ENCODE measurements at places on chromosomes 2 and 18. TPM values are rescaled to one million over a fixed set of nuclear protein-coding genes. Genes with fewer than 3 reads are reported as not detected.

DNA sequence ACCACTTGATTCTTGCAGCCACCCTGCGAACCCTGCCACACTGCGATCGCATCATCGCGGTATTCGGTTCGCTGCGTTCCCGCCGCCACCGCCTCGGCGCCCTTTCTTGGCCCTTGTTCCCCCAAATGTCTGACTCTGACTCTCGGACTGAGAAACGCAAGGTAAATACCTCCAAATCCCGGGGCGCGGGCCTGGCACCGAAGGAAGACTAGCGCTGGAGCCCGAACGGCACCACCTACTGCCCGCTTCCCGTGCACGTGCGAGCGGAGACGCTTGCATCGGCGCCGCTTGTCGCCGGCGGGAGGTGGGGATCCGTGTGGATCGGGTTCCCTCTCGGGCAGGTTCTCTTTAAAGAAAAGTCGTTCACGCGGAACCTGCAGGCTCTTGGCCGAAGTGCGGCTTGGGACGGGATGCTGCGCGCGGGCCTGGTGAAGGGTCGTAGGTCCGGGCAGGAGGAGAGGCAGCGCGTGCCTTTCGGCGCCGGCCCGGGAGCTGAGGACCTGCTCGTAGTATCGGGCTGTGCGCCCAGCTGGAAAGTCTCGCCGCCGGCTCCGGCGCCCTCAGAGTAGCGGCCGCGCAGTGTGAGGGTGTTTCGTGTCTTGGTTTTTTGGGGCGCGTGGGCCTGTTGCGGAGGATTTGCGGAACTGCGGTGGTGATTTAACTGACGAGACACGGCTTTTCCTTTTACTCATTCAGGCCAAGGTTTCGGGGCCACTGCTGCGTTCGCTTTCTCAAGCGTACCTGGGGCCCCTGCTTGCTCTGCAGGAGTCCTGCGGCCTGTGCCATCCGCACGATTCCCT lies 514 bp downstream of the BCL2L11 start:
- no peaks in the 10 kb centered on the region for H3K27me3 ChIP-seq
- peak overlapping the region; percentile 68 for H3K27ac ChIP-seq
- H3K4me3 ChIP-seq: peak overlapping the region; percentile 64
- DNase-seq: peak; percentile 37
- peaks cover 26% of the 10 kb centered on the region for H3K36me3 ChIP-seq

- H3K36me3 ChIP-seq: no peaks in the 10 kb centered on the region
- peaks cover 23% of the 10 kb centered on the region for H3K4me1 ChIP-seq
- no peak overlapping the region for H3K4me3 ChIP-seq
- H3K27ac ChIP-seq: no peak overlapping the region
- no peaks in the 10 kb centered on the region for H3K27me3 ChIP-seq
- no peak for DNase-seq
Observed at GRCh38 chr18:56158676-56159075, 479.7 kb downstream of the TXNL1 start.

DNA sequence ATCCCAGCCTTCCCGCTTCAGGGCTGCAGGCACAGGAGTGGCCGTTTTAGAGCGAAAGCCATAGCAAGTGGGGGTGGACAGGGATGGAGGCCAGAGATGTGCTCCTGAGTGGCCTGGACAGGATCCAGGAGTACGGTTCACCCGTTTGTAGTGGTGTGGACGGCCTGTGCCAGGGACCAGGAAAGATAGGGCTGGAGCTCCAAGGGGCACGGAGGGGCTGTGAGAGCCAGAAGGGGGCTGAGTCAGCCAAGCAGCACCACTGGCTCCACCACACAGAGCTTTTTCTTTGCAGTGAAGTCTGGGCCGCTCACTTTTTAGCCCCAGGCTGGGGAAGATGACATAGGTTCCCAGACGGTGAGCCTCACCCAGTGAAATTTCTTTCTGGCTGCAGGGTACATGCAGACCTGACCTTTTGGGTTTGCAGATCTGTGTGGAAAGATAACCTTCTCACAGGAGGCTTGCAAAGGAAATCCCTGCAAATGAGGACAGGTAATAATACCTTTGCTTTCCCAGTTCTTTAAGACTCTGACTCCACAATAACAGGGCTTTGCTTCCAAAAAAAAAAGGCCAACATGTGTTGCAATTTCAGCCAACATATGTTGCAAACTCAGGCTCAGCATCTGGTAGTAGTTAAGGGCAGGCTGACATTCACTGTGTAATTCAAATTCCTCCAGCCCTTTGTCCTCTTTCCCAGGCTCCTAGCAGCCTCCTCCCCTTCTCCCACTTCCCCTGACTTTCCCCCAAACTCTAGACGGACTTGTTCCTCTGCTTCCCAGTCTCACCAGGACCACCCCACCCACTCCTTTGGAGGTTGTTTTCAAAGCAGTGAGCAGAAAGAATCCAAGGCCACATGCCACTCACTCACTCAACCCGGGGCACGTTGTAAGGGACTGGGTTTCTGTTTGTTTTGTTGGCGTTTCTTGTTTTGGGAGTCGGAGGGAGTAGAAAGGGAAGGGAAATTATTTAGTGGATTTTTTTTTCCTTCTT lies 20.3 kb upstream of the LAPTM4A start:
- H3K4me3 ChIP-seq: no peak overlapping the region
- no peaks in the 10 kb centered on the region for H3K36me3 ChIP-seq
- peaks cover 39% of the 10 kb centered on the region for H3K4me1 ChIP-seq
- DNase-seq: peak; percentile 80

DNA sequence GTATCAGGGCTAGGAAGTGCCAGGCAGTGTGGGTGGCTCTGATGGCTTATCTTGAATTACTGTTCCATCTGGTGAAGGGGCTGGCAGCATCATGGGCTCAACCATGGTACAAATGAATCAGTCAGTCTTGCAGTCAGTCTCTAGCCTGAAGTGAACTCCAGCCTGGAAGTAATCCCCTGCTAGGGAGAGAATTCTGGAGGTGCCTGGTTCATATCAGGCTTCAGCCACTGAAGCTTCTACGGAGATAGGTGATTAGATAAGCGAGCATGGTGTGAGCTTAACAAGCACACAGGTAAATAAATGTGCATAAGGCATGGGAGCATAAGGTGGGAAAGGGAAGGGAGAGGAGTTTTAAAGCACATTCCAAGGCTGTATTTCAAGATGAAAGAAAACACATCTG lies 541.7 kb downstream of the MBD2 start:
- no peak for DNase-seq
- H3K4me1 ChIP-seq: no peaks in the 10 kb centered on the region
- no peak overlapping the region for H3K27ac ChIP-seq
- no peaks in the 10 kb centered on the region for H3K36me3 ChIP-seq
- H3K27me3 ChIP-seq: no peaks in the 10 kb centered on the region

GRCh38 chr2:218081063-218081462 lies 12.0 kb downstream of the RUFY4 start:
- DNase-seq: no peak
- H3K36me3 ChIP-seq: no peaks in the 10 kb centered on the region
- no peak overlapping the region for H3K4me3 ChIP-seq
- no peaks in the 10 kb centered on the region for H3K27me3 ChIP-seq
- H3K4me1 ChIP-seq: no peaks in the 10 kb centered on the region

DNA sequence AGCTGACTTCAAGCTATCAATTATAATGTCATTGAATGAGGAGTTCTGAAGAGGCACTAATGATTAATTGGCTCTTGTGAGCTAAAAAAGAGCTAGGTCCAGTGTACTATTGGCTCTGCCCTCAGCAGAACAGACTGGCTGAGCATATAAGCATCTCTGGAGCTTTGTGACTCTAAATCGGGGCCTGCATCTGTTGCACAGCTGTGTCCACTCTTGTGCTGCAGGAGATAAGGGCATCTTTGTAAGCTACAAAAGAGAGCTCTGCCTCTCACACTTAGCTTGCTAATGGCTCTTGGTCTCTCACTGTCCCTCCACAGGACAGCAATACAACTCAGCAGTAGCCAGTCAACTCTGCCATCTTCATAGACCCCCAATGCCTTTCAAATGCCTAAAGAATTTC lies 61.5 kb upstream of the L3MBTL4 start:
- no peak for DNase-seq
- no peak overlapping the region for H3K27ac ChIP-seq
- H3K4me3 ChIP-seq: no peak overlapping the region
- H3K36me3 ChIP-seq: no peaks in the 10 kb centered on the region
- no peaks in the 10 kb centered on the region for H3K27me3 ChIP-seq
- no peaks in the 10 kb centered on the region for H3K4me1 ChIP-seq

GRCh38 chr18:6024745-6025248 lies 129.5 kb upstream of the TMEM200C start:
- no peaks in the 10 kb centered on the region for H3K27me3 ChIP-seq
- no peaks in the 10 kb centered on the region for H3K4me1 ChIP-seq
- H3K4me3 ChIP-seq: no peak overlapping the region
- no peak overlapping the region for H3K27ac ChIP-seq
- no peaks in the 10 kb centered on the region for H3K36me3 ChIP-seq

GRCh38 chr2:54957321-54957999 lies 92.8 kb downstream of the RTN4 start:
- no peak for DNase-seq
- no peaks in the 10 kb centered on the region for H3K4me1 ChIP-seq
- H3K27ac ChIP-seq: no peak overlapping the region
- no peaks in the 10 kb centered on the region for H3K36me3 ChIP-seq

- no peak for DNase-seq
- no peak overlapping the region for H3K27ac ChIP-seq
- no peaks in the 10 kb centered on the region for H3K4me1 ChIP-seq
- no peaks in the 10 kb centered on the region for H3K36me3 ChIP-seq
Observed at GRCh38 chr2:190781604-190782198, 98.9 kb upstream of the GLS start.

- DNase-seq: no peak
- no peaks in the 10 kb centered on the region for H3K36me3 ChIP-seq
- H3K4me3 ChIP-seq: no peak overlapping the region
- H3K27me3 ChIP-seq: no peaks in the 10 kb centered on the region
- no peaks in the 10 kb centered on the region for H3K4me1 ChIP-seq
Observed at GRCh38 chr2:128354726-128355470, 36.2 kb upstream of the HS6ST1 start.

DNA sequence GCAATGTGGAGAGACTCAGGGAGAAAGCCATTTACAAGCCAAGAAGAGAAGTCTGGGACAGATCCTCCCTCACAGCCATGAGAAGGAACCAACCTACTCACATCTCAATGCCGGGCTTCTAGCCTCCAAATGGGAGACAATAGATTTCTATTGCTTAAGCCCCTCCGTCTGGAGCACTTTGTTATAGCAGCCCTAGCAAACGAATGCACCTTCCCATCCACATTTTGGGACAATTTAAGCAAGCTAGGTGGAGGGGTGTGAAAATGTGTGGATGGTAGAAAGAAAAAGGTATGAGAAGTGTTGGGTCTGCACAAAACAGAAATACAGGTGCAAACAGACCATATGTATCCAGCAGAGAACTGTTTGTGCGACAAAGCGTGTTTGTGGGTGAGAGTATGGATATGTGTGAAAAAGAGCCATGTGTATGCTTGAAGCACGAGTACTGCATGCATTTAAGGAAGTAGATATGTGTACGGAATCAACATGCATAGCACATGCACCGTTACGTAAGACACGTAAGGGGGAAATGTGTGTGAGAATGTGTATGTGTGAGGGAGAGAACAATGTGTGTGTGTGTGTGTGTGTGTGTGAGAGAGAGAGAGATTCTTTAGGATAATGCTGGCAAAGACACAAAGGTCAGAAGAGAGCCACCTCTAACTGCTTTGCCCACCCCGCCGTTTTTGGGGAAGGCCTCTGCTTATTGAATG lies 13.1 kb upstream of the E2F6 start:
- H3K36me3 ChIP-seq: no peaks in the 10 kb centered on the region
- peaks cover 19% of the 10 kb centered on the region for H3K27me3 ChIP-seq
- H3K4me3 ChIP-seq: no peak overlapping the region
- no peaks in the 10 kb centered on the region for H3K4me1 ChIP-seq
- H3K27ac ChIP-seq: no peak overlapping the region
- DNase-seq: no peak

DNA sequence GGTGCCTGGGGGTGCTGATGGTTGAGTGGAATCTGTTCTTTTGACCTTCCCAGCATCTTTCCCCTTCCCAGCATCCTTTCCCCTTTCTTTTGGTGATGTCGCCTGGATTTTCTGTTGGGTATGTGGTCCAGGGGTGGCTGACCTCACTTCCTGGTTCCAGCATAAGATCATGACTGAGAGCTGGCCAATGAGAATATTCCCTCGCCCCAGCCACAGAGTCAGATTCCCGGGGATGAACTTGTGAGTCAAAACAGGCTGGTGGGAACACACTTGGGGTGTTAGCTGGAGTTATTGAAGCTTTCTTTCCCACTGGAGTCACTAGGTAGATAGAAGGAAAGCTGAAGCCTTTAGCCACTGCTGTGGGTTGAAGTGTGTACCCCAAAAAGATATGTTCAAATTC lies 28.0 kb upstream of the FOSL2 start:
- H3K4me1 ChIP-seq: peaks cover 19% of the 10 kb centered on the region
- no peak for DNase-seq
- no peak overlapping the region for H3K4me3 ChIP-seq
- H3K27ac ChIP-seq: no peak overlapping the region
- H3K27me3 ChIP-seq: no peaks in the 10 kb centered on the region
- no peaks in the 10 kb centered on the region for H3K36me3 ChIP-seq

DNA sequence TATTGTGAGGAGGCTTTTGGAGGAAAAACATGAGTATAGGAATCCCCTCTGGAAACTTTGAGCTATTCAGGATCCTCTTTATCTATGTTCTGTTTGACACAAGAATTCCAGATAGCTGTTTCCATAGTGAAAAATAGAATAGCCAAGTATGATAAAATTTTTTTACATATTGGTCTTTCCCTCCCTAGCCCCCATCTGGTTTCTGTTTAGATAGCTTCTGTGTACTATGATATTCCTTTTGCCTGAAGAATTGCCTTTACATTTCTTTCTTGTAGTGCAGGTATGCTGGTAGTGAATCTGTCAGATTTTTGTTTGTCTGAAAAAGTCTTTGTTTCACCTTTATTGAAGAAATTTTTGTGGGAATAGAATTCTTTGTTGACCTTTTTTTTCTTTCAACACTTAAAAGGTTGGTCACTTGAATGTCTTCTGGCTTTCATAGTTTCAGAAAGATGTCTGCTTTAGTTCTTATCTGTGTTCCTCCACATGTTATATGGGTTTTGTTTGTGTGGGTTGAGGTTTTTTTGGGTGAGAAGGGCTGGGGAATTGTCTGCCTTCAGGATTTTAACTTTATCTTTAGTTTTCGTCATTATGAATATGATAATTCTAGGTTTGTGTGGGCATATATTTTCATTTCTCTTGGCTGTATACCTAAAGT lies 29.9 kb upstream of the FBLN7 start:
- no peaks in the 10 kb centered on the region for H3K27me3 ChIP-seq
- DNase-seq: no peak
- H3K4me3 ChIP-seq: no peak overlapping the region
- no peaks in the 10 kb centered on the region for H3K36me3 ChIP-seq
- no peaks in the 10 kb centered on the region for H3K4me1 ChIP-seq
- H3K27ac ChIP-seq: no peak overlapping the region

DNA sequence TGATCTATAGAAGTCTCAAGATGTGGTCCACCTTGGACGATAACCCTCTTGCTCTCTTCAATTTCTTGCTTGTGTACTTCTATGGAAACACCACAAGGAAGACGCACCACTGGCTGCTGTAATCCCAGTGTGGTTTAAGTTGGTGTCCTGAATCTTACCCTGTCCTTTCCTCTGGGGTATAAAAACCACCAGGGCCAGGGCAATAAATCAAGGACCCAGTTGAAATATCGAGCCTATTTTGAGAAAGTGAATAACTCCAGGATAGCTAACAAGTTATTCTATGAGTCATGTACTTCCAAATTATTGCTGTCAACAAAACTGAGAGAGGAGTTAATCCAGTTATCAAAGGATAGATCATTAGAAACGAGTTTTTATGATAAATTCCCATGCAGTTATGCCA lies 137.0 kb downstream of the RND3 start:
- no peaks in the 10 kb centered on the region for H3K4me1 ChIP-seq
- no peak overlapping the region for H3K4me3 ChIP-seq
- H3K27ac ChIP-seq: no peak overlapping the region

The ALLC gene
- not detected for total RNA-seq

The MROH2A gene
- not detected for total RNA-seq

The RNF138 gene
- total RNA-seq: 10.8 TPM

Measured in heart left ventricle (tissue), 16 donors.